ENCODE measurements at places on chromosomes 7 and 10.
A peak's percentile ranks its signal among the peaks of the same experiment; 100 is the strongest.

DNA sequence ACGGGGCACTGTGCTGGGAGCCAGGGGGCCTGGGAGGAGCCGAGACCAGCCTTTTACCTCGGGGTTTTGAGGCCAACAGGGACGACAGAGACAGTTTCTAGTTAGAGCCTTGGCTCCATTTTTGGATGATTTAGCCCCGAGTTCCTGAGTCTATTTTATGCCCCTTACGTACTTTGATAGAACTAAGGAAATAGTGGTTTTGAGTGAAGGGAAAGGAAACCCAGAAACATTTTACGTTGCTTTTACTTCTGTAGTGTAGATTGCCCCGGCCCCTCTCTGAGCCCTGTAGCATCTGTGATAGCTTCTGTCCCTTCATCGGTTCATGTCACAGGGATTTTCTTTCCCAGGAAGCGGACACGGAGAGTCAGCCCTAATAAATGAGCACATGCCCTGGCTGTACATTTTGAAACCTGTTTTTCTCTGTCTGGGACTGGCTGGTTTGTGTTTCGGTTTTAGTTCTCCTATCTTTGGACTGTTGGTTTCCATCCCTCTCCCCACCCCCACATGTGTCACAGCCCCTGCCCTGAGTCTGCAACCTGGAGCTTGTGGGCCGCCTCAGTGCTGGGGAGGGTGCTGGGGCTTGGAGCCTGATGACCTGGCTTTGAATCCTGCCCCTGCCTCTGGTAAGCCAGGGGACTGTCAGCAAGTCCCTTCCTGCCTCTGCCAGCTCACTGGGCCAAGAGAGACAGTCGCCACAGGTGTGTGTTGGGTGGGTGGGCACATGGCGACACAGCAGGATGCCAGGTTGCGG, 6.9 kb upstream of the ORAI2 start:
- peak; percentile 74 for DNase-seq

DNA sequence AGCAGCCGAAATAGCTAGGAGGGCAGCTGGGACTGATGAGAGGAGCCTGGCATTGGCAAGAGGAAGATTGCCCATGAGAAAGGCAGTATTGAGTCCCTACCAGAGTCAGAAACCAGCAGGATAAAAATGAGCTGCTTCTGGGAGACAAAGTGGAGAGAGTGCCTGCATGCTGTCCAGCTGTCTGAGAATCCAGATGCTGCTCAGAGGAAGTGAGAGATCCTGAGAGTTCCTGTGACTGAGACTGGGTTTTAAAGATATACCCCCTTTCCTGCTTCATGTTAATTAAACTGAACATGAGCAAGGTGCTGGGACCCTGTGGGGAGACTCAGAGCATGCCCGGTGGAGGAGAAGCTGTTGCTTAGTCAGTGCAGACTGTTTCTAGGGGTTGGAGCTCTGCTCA, 107.5 kb downstream of the KIF20B start:
- DNase-seq, result no peak

GRCh38 chr7:91311839-91312238, 47.6 kb downstream of the FZD1 start:
- DNase-seq, result no peak

GRCh38 chr7:1301882-1302251, 69.2 kb downstream of the UNCX start:
- DNase-seq, result no peak

GRCh38 chr10:132551093-132551807, 13.7 kb downstream of the INPP5A start:
- no peak for DNase-seq

DNA sequence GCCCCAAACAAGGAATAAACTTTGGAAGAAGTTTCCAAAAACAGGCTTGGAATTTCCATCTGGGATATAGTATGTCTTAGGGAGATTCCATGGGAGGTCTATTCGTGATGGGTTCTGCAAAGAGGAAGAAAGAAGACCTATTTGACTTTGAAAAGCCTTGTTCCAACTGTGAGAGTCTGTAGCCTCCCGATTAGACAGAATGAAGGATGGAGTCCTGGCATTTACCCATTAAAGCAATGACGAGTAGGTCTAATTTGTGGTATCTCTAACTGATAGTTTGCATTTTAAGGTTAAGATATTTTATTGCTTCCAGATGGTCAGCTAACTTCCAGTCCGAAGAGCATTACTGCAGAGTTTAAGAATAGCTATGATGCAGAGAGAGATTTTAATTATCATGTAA, 19.5 kb upstream of the GALNT17 start:
- DNase-seq, result no peak

DNA sequence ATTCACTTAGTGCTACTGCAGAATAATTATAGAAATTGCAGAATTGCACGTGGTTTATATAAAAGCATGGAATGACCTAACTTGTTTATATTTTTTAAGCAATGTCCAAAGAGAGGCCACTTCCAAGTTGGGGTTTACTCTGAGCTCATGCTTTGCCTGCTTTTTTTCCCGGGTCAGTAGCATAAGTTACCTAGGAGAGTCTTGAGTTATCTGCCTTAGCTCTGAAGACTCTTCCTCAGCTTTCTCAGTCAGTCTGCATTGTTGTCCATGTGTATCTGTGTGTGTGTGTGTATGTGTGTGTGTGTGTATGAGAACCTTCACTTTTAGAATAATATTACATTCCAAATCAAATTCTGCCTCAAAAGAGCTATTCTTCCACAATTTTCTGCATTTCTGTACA, 239.5 kb upstream of the TCF7L2 start:
- DNase-seq, result no peak

DNA sequence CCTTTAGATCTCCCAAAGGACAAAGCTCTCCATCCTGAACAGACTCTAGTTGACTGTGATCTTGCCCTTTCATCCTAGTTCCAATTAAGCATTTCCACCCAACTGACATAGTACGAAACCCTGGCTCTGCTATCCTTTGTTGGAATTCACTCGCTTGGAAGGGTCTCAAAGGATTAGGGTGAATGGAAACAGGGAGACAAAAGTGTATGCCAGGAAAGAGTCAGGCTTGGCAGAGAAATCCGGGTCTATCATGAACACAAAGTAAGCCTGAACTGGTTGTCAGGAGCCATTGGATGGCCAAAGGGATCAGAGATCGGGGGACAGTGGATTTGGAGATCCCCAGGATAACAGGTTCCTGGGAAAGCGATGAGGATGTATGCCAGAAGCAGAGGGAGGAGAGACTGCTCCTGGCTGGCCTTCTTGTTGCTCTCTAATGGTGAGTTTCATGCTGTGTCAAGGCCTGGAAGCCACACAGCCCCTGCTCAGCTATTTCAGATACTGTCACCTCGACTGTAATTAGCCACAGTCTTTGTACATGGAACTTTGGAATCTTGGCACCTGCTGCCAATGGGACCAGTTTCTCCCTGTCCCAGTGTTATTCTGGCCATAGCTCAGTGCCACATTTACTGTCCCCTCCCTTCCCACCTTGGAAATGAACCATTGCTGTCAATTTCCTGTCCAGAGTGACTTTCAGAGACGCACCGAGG, 1168.7 kb upstream of the AUTS2 start:
- DNase-seq, result no peak

All from CD4-positive, alpha-beta T cell treated with Interleukin-15 for 4 hours (primary cell).